ENCODE measurements at places on chromosomes 12 and 14.

GRCh38 chr12:92065639-92066038 is 80.0 kb downstream of the BTG1 start:
- no peak for DNase-seq

GRCh38 chr14:85301506-85301905 is 228.4 kb upstream of the FLRT2 start:
- DNase-seq = no peak

DNA sequence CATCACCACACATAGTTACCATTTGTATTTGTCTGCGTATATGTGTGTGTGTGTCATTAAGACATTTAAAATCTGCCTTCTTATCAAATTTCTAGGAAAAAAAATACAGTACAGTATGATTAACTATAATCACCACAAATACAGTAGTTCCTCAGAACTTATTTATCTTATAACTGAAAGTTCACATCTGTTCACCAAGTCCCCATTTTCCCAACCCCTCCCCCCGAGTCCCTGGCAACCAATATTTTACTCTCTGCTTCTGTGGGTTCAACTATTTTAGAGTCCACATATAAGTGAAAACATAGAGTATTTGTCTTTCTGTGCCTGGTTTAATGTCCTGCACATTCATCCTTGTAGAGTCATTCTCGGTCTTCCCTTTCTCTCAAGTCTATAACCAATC is 12.3 kb downstream of the CAPS2 start:
- DNase-seq = no peak

GRCh38 chr12:56989861-56990610 is 16.3 kb downstream of the ZBTB39 start:
- DNase-seq = no peak

GRCh38 chr12:109331301-109331952 is 16.3 kb upstream of the MYO1H start:
- peak; percentile 12 for DNase-seq

GRCh38 chr12:52918784-52919183 is 13.9 kb upstream of the KRT8 start:
- DNase-seq = no peak

- no peak for DNase-seq
These were observed 127.9 kb downstream of the TMTC1 start for GRCh38 chr12:29655861-29656260.

- DNase-seq = no peak
These were observed 66.2 kb upstream of the TMX1 start for GRCh38 chr14:51173863-51174262.

- no peak for DNase-seq
These were observed 13.0 kb upstream of the VPS37B start for GRCh38 chr12:122908915-122909314.

GRCh38 chr12:65958456-65958855 is 134.2 kb downstream of the HMGA2 start:
- no peak for DNase-seq

DNA sequence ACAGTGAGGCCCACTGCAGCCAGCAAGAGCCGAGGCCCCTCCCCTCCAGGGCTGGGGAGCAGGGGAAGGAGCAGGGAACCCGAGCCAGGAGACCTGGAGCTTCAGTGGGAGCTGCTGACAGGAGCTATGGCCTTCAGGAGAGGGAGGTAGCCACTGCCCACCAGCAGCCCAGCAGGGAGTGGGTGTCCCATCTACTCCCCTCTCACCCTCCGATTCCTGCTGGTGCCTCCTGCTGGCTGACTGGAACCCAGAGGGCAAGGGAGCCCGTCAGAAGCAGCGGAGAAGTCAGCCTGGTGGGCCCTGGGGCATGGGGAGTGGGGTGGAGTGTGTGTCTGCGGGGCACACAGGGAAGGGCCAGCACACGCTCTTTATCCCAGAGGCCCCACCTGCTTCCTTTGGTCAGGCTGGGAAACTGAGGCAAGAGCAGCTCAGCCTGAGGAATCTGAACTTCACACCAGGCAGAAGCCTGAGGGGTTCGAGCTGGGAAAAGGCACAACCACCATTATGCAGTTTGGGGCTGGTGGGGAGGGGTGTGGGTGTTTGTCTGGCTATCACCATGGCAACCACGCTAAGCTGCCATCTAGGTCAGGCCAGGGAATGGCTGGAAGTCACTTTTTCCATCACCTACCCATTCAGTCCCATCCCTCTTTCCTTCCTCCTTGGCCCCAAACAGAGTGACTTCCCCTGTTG is 36.8 kb upstream of the PLEKHG6 start:
- DNase-seq = no peak

DNA sequence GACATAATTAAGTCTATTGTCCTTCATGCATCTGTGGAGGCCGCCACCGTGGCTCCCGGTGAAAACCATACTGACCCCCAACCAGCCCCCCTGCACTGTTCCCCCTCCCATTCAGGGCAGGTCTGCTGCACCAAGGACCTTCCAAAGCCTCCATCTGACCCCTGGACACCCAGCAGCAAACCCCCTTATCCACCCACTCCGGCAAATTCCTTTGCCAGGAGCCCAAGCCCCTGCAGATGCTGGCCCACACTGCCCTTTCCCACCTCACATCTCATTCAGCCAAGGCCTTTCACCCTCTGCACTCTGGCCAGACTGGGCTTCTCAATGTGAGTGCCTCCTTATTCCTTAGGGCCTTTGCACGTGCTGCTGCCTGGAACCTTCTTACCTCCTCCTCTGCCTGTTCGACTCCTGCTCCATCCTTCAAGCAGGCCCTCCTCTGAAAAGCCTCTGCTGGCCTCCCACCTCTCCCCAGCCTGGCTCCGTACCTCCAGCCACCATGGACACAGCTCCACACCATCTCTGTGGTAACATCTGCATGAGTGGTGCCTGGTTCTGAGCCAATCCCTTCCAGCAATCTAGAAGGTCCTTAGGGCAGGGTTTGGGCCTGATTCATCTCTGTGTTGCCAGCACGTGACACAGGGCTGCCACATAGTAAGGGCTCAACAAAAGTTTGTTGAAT is 230.7 kb downstream of the BCL11B start:
- no peak for DNase-seq

- DNase-seq = no peak
These were observed 56.3 kb downstream of the MBIP start for GRCh38 chr14:36264107-36264506.

All from neuronal stem cell (in vitro differentiated cells).